ENCODE measurements at places on chromosomes 13 and 19. TPM values are rescaled to one million over a fixed set of nuclear protein-coding genes. Genes with fewer than 3 reads are reported as not detected.

Gene PTGIR
- not detected for total RNA-seq

Gene SOX1
- total RNA-seq: not detected

Gene SPHK2
- total RNA-seq: 15.7 TPM

Gene RDH8
- not detected for total RNA-seq

Gene IQCN
- total RNA-seq: 0.19 TPM

Measured in mammary epithelial cell (primary cell).